ENCODE measurements at places on chromosomes 3 and 15. TPM values are rescaled to one million over a fixed set of nuclear protein-coding genes. Genes with fewer than 3 reads are reported as not detected.

SLC35A5 gene
- 33.6 TPM for total RNA-seq

SERPINI2 gene
- not detected for total RNA-seq

SNTN gene
- total RNA-seq: not detected

CHRNA7 gene
- total RNA-seq: 0.73 TPM

NME9 gene
- not detected for total RNA-seq

LSAMP gene
- total RNA-seq: not detected

CNTN4 gene
- not detected for total RNA-seq

GP5 gene
- 0.13 TPM for total RNA-seq

C3orf52 gene
- total RNA-seq: 4.0 TPM

ACSBG1 gene
- 0.07 TPM for total RNA-seq

CPNE9 gene
- total RNA-seq: 0.30 TPM

MAGEL2 gene
- not detected for total RNA-seq

EPHA3 gene
- 0.07 TPM for total RNA-seq

SLC24A5 gene
- not detected for total RNA-seq

ZNF385D gene
- 4.5 TPM for total RNA-seq

MYEF2 gene
- total RNA-seq: 17.7 TPM

P2RY12 gene
- not detected for total RNA-seq

LRRC34 gene
- total RNA-seq: 3.2 TPM

ROPN1 gene
- not detected for total RNA-seq

GOLGA8J gene
- not detected for total RNA-seq

AMT gene
- 0.15 TPM for total RNA-seq

ACKR4 gene
- 0.54 TPM for total RNA-seq

COL7A1 gene
- 0.13 TPM for total RNA-seq

GABRR3 gene
- total RNA-seq: not detected

ZPLD1 gene
- not detected for total RNA-seq

WDR93 gene
- total RNA-seq: not detected

SLC9A9 gene
- 1.5 TPM for total RNA-seq

CFAP44 gene
- total RNA-seq: 0.53 TPM

KLF15 gene
- total RNA-seq: 0.27 TPM

SLC49A4 gene
- total RNA-seq: 7.5 TPM
